H1 (cell line): ENCODE measurements at places on chromosomes 12 and 14. TPM values are rescaled to one million over a fixed set of nuclear protein-coding genes. Genes with fewer than 3 reads are reported as not detected.

LRP1 gene
- 92.5 and 99.1 TPM in 2 replicates for total RNA-seq

DLST gene
- total RNA-seq, result 111 and 117 TPM in 2 replicates

SERPINA10 gene
- total RNA-seq, result not detected in 2 replicates

AP1G2 gene
- 70.1 and 70.9 TPM in 2 replicates for total RNA-seq

LYZ gene
- total RNA-seq, result 0.34 TPM in 1 of 2 replicates, not detected in the other

HOXC12 gene
- total RNA-seq, result not detected in 2 replicates

- H3K36me3 ChIP-seq, result no peaks in the 10 kb centered on the region
- DNase-seq, result no peak
- no peak overlapping the region for H3K27ac ChIP-seq
- peaks cover 20% of the 10 kb centered on the region for H3K4me1 ChIP-seq
- H3K27me3 ChIP-seq, result no peaks in the 10 kb centered on the region
- no peak overlapping the region for H3K4me3 ChIP-seq
These were observed 230.5 kb downstream of the EFCAB11 start for GRCh38 chr14:89723930-89724627.

DNA sequence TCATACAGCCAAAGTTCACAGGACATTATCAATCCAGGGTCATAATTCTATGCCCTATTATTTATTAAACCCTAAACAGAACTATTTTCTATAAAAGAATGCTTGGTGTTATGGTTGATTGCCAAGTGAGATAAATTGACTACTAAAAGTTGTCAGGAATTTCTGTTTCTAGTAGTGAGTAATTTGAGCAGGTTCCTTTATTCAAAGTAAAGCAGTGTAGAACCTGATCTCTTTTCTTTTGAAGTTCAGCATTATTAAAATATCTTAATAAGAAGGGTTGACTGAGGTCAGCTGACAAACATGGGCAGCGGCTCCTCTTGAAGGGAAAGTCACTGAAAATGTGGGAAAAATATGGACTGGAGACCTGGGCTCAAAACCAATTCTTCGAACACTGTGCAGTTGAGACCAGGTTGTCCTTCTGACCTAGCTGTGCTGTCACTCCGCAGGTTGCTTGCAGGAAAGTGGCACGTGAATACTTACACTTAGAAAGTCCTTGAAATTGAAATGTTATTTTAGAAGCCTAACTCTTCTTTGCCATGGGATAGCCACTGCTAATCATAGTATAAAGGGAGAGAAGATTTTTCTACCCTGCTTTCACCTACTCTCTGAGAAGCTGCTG is 141.0 kb downstream of the RASSF9 start:
- no peaks in the 10 kb centered on the region for H3K27me3 ChIP-seq
- H3K36me3 ChIP-seq, result no peaks in the 10 kb centered on the region
- H3K27ac ChIP-seq, result no peak overlapping the region
- DNase-seq, result no peak

DNA sequence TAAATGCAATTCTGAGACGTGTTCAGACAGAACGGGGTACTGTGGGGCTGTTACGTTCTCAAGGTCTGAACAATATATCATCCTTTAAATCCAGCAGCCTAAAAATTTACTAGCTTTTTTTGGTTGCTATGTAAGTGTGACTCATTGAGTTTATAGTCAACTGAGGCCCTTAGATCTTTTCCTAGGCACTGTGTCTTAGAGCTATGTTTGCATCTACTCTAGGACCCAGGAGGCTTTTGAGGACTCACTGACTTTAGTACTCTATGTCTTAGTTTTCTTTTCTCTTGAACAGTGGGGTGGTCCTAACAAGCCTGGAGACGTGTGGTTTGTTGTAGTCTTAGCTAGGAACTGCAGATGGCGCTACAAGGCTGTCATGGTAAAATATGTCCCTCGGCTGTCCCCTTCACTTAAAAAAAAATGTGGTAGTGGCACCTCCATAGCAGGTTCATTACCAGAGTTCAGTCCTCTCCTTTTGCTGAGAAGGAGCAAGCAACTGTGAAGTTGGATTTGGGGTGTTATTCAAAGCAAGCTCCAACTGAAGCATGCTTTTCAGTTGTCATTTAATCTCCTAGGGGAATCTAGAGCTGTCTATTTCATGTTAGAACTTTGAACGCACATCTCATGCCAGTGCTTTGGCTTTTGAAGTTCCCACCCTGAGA is 8.7 kb upstream of the SPATS2 start:
- no peak overlapping the region for H3K4me3 ChIP-seq
- H3K36me3 ChIP-seq, result no peaks in the 10 kb centered on the region
- no peaks in the 10 kb centered on the region for H3K4me1 ChIP-seq
- no peak overlapping the region for H3K27ac ChIP-seq
- peak; percentile 67 for DNase-seq

- H3K27me3 ChIP-seq, result no peaks in the 10 kb centered on the region
- no peaks in the 10 kb centered on the region for H3K36me3 ChIP-seq
- DNase-seq, result no peak
- no peak overlapping the region for H3K27ac ChIP-seq
- no peaks in the 10 kb centered on the region for H3K4me1 ChIP-seq
These were observed 195.7 kb downstream of the TMEM117 start for GRCh38 chr12:44031472-44032185.

GRCh38 chr14:35438910-35439713 is 34.6 kb upstream of the NFKBIA start:
- no peak for DNase-seq
- no peaks in the 10 kb centered on the region for H3K4me1 ChIP-seq
- no peak overlapping the region for H3K4me3 ChIP-seq

- DNase-seq, result no peak
- no peak overlapping the region for H3K4me3 ChIP-seq
- H3K27me3 ChIP-seq, result no peaks in the 10 kb centered on the region
- peaks cover 11% of the 10 kb centered on the region for H3K4me1 ChIP-seq
- no peak overlapping the region for H3K27ac ChIP-seq
These were observed 47.9 kb upstream of the NOS1 start for GRCh38 chr12:117409286-117409685.

DNA sequence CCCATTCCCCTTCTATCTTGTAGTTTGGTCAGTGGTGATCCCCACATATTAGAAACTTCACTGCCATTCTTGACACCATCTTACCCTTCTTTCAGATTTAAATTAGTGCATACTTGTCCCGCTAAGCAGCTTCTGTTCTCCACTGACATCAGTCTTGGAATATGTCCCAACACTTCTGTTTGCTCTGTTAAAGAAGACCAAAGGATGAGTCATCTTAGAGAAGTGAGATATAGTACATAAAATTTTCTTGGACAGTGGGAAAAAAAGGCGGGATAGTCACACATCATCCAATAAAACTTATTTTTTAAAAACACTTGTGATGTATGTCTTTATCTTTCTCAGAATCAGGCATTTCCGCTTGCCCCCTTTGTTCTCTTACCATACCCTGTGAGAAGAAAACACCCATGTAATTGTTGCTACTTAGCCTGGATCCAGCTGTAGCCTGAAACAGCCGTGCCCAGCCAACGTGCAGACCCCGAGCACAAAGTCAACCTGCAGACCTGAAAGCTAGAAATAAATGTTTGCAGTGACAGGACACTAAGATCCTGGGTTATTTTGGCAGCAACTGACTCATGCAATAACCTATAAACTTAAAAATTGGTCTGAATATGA is 100.1 kb upstream of the PDE3A start:
- DNase-seq, result no peak
- no peaks in the 10 kb centered on the region for H3K27me3 ChIP-seq
- H3K4me1 ChIP-seq, result peaks cover 10% of the 10 kb centered on the region; the same call in 1 of the 2 replicates
- no peak overlapping the region for H3K27ac ChIP-seq

GRCh38 chr14:95274279-95274678 is 45.4 kb downstream of the CLMN start:
- no peaks in the 10 kb centered on the region for H3K36me3 ChIP-seq
- no peaks in the 10 kb centered on the region for H3K4me1 ChIP-seq
- no peak overlapping the region for H3K4me3 ChIP-seq

DNA sequence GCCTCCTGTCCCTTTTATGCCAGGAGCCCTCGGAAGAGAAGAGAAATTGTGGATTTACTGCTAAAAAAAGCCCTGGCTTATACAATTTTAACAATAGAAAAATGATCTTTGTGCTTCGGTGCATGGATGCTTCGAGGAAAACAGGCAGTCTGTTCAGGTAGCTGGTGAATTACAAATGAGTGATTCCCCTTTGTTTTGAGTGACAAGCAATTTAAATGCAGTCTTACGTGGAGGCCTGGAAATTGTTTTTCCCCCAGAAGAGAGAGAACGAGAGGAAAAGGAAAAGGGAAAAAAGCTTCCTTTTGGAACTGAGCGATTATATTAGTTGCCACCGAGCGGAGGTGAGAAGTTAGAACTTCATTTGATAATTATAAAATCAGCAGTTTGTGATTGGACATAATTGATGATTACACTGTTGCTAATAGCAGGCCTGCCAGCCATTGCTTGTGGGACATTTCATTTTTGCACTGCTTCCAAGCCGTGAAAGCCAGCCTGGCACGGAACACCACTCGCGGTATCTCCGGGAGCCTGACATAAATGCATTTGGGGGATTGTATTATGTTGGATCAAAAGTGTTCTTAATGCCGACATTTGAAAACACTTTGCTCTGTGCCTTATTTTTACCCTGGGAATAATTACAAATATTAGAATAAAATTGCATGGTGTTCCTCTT is 117.7 kb downstream of the PHETA1 start:
- H3K4me1 ChIP-seq, result no peaks in the 10 kb centered on the region
- H3K4me3 ChIP-seq, result no peak overlapping the region
- no peak for DNase-seq
- H3K27me3 ChIP-seq, result no peaks in the 10 kb centered on the region
- H3K27ac ChIP-seq, result no peak overlapping the region

DNA sequence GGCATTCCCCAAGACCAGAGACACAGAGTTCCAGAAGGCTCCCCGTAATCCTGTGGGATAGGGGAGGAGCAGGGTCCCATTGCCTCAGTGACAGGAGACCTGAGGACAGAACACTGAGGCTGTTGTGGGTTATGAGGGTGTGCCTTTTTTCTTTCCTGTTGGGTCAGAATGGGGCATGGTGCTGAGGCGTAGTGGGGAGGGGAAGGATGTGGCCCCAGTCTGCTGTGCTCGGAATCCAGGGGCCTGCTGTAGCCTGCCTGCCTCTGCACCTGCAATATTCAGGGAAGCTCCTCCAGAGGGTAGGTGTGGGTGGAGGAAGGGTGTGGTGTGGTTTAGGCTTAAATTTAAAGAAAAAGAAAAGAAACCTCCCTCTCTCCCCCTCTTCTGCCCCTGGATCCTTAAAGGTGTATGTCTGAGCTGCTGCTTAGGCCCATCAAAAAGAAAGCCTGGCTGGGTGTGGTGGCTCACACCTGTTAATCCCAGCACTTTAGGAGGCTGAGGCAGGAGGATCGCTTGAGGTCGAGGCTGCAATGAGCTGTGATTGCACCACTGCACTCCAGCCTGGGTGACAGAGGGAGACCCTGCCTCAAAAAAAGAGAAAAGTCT is 18.7 kb downstream of the PLEKHG3 start:
- no peak overlapping the region for H3K27ac ChIP-seq
- H3K4me3 ChIP-seq, result no peak overlapping the region
- H3K27me3 ChIP-seq, result no peaks in the 10 kb centered on the region
- peaks cover 53% of the 10 kb centered on the region for H3K4me1 ChIP-seq

DNA sequence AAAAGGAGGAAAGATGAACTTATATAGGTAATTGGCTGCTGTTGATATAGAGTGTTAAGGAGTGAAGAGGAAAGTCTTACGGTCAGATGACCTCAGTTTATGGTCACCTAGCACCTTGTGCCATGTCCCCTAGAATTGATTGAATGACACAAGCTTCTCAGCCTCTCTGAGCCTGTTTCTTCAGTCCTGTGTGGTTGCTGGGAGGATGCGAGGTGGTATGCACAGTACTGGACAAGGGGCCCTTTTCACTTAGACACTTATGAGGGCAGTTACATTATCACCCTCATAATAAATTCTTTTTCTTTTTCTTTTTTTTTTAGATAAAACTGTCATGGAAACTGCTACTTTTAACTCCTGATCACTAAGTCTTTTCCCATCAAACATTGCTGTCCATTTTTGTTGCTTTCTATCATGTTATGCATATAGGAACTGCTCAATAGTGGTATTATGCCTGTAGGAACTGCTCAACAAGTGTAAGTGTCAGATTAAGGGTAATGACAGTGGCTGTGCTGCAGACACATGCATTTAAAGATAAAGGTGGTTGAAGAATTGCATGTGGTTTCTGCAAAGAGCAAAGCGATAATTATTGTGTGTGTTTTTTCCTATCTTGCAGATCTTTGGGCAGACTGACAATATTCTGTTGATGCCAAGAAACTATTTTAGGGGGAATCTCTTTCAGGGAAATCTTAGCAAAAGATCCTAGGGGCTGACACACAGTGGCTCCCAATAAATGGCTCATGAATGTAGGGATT is 11.6 kb downstream of the ANO6 start:
- H3K27ac ChIP-seq, result no peak overlapping the region
- H3K4me3 ChIP-seq, result no peak overlapping the region
- DNase-seq, result no peak
- no peaks in the 10 kb centered on the region; the same call in 1 of the 2 replicates for H3K4me1 ChIP-seq
